ENCODE measurements at places on chromosomes 13 and 19.

DNA sequence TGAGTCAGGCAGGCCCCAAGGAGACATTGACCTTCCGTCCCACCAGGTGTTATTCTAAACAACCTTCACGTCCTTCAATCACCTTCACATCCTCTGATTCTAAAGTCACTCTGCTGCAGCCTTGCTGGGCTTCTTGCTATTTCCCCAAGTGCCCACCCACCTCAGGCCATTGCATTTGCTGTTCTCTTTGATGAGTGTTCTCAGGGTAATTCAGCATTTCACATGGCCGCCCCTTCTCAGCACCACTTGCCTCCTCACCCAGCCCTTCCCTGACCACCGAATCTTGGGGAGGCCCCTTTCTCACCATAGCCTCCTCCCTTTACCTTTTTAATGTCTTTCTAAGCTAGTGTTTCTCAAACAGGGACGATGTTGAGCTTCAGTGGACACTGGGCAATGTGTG is 4.6 kb downstream of the ZNF805 start:
- no peak for DNase-seq

GRCh38 chr19:45385392-45386221 is 15.2 kb upstream of the ERCC2 start:
- DNase-seq, result no peak

GRCh38 chr19:30283556-30283955 is 88.6 kb upstream of the ZNF536 start:
- DNase-seq, result no peak

GRCh38 chr19:14409146-14410023 is 9.8 kb downstream of the DDX39A start:
- DNase-seq, result no peak

DNA sequence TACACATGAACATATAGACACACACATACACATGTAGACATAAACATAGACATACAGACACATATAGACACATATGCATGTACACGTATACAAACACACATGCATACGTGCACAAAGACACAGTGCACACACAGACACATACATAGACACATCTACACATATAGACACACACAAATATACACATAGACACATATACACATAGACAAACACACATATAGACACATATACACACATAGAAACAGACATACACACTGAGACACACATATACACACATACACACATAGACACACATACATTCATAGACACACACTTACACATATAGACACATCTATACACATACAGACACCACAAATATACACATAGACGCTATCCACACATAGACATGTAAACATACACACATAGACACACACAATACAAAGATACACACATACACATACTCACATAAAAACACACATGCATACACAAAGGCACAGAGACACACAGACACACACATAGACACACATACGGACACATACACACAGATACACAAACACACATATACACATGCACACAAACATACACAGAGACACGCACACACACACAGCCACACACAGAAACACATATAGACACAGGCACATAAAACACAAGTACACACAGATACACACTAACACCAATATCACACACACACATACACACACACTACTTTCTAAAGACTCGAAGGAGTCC is 254.0 kb downstream of the TSHZ3 start:
- no peak for DNase-seq

DNA sequence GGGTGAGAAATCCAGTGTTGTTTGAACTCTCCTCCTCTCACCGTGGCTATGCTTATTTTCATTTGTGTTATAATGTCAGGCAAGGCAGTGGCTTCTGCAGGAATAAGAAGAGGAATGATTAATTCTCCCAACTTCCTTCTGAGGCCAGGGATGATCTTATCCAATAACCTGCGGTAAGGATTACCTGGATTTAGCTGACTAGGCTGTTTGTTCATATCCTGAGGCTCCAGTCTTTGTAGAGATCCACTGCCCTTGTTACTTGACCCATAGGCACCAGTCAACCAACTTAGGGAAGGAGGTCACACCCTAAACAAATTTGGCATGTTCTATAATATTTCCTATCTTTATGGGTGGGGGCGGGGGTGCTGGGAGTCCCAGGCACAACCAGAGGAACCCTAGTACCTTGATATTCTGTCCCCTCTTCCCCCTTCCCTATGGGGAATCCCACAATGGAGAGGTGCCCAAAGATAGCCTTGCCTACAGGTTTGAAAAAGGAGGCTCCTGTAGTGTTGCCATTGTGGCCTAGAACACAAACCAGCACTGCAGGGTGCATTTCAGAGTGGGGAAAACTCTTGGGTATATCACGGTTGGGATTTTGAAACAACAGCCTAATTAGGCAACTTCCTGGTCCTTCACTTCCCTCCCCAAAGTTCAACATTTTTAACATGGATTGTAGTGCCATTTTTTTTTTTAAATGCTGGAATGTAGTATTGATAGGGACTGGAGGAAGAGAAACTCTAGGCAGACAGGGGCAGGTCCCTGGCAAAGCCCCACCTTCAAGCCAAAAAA is 977.5 kb upstream of the SPRY2 start:
- no peak for DNase-seq

DNA sequence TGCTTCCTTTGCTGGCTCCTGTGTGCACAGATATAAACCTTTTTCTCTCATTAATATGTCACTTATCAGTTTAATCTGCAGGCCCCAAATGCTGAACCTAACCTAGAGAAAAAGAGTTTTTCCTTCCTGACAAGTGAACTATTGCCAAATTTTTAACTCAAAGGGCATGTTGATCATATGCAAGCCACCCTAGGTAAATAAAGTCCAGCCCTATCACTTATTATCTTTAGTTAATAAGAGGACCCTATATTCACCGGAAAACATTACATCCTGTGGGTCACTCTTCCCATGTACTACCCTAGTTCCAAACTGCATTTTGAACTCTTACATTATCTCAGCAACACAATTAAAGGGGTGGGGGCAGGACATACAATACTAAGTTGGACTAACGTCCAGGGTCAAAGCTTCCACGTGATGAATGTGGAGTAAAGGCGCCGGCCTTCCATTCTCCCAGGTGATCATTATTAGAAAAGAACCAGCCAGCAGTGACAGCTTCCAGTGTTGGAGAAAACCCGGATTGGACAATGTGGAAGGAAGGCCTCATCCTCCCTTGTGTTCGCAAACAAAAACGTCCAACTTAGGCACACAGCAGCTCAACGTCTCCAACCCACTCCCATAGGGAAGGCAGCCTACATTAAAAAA is 86.6 kb downstream of the STK24 start:
- no peak for DNase-seq

DNA sequence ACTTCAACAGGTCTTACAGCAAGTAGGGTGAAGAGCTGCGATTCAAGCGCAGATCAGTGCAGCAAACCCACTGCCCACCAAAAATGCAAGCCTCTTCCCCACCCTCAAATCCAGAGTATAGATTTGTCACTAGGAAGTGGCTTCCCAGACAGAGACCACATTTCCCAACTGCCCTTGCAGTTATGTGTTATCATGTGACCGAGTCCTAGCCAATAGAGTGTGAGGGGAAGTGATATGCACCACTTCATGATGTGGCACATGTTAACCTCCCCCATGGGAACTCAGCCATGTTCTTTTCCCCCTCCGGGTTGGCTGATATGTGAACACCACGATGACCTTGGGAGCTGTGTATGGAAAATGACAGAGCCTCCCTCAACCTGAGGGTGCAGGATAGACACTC is 50.8 kb downstream of the MBD3L2B start:
- DNase-seq, result no peak

DNA sequence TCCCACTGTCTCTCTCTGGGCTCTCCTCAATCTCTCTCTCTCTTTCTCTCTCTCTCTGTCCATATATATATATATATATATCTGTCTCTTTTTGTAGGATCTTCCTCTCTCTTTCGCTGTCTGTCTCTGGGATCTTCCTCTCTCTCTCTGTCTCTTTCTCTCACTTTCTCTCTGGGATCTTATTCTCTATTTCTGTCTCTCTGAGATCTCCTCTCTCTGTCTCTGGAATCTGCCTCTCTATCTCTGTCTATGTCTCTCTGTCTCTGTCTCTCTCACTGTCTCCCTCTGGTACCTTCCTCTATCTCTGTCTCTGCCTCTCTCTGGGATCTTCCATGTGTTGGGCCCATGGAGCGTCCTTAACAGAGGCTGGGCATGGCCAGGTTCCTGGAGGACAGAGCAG is 3.4 kb downstream of the ATP1A3 start:
- no peak for DNase-seq

DNA sequence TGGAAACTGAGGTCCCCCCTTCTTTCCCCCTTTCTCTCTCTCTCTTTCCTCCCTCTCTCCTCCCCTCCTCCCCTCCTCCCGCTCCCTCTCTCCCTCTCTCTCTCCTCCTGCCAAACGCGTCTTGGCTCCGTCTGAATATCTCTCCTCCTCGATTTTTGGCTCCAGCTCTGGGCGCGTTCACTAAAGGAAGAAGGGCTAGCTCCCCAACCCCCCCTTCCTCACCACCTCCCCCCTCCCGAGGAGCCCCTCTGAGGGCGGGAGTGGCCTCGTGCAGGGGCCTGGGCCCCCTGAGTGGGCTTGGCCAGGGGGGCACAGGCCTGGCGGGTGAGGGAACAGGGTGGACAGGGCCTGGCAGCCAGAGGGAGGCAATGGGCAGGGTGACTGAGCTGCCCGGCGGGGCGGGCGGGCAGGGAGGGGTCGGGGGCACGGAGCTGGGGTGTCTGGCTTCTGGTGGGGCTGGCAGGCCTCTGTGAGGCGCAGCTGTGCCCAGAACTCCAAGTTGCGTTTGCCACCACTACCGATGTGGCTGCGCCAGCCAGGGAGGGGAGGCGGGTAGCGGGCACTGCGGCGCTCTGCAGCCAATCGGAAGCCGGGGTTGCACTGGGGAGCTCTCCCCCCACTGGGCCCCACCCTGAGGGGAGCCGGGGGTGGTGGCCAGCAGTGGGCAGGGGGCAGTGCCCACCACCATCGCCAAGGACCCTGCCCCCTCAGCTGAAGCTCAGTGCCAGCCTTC is 7.1 kb downstream of the NFIX start:
- no peak for DNase-seq

GRCh38 chr19:48603449-48603848 is 3.1 kb upstream of the SPACA4 start:
- no peak for DNase-seq

GRCh38 chr13:99686157-99686572 is 184.9 kb downstream of the TM9SF2 start:
- DNase-seq, result no peak

Data from activated CD8-positive, alpha-beta memory T cell treated with anti-CD3 and anti-CD28 coated beads for 1 hour (primary cell).